ENCODE measurements at places on chromosomes 5 and 9.

DNA sequence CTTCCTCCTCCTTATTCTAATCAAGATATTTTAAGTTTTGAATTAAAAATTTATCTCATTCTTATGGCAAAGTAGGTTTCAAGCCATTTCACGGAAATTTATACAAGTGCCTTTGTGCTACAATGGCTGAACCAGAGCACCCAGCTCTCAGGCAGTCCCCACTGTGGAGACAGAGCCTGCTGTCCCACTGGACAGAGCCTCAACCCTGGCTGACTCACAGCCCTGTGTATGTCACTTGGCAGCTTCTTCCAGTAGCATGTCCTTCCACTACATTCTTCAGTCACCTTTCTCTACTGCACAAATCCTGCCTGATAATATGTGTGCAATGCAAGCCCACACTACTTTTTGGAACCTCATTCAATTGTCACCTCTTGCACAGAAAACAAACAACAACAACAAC, 253.1 kb downstream of the PDE4D start:
- no peak for DNase-seq

DNA sequence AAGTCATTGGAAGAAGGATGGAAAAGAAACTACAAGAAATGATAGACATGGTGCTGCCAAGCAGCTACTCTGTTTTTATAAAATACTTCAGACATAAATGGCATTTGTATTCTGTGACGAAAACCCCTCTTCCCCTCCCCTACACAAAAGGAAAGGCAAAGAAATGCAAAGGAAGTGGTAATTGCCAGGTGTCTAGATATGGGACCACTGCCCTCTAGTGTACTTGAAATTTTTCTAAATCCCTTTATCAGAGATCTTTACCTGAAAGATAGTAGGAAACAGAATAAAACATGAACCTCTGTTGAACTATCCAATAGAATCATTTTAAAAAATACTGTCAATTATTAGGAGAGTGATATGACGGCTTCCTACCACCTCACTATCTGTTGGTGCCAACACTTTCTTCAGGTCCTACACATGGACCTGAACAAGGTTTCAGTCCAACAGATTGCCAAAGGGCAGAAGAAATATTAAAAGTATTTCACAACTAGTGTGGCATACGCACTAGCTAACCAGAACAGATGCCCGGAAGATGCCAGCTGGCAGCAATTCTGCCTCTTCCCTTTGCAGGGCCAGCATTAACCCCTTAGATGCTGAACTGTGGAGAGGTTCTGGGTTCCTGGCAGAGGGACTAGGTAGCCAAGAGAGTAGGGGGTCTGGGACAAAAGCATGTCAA, 104.1 kb downstream of the TSSK1B start:
- DNase-seq, result no peak

DNA sequence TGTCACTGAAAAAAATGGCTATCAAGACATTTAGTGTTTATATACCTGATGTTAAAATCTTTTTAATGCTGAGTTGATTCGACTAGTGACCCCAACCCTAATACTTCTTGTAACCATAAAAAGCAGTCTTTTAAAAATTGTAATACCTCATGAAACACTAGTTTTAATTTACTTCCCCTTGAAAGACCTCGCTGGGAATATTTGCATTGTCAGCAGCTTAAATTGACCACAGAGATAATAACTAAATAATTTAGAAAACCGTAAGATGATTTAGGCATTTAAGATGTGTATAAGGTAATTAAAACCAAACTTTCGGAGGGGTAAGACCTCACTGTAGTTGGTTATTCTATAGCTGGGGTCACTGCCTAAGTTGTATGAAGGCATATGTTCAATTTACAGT, 89.8 kb downstream of the FGF10 start:
- no peak for DNase-seq

- DNase-seq, result no peak
Measured at GRCh38 chr9:38278457-38278856, 114.0 kb upstream of the ALDH1B1 start.
